SK-N-DZ (cell line): ENCODE measurements at places on chromosomes 16 and 17.

GRCh38 chr17:55420067-55420775 is 1.4 kb downstream of the MMD start:
- no peak for DNase-seq

GRCh38 chr17:58730937-58731336 is 24.7 kb upstream of the PPM1E start:
- DNase-seq = no peak

DNA sequence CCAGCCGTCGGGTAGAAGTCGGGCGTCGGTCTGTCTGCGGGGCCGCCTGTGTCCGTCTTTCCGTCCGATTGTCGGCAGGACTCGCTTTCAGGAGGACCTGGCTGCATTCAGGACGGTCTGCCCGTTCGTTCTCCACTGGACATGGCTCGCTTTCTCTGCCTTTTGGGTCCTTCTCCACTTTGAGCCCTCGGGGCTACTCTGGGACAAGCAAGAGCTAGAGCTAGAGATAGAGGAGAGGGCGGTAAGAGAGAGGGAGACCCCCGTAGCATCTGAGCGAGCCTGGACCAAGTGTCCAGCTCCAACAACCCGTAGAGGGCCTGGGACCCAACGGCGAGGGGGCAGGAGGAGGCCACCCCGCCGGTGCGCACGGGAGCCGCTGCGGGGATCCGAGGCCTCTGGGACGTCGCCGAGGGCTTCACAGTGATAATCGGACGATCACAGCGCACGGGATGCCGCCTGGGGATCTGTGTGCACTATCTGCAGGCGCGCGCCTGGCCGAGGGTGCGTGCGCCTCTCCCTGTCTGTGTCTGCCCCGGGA is 4.5 kb downstream of the TBX4 start:
- no peak for DNase-seq

GRCh38 chr17:31726980-31727427 is 132.0 kb downstream of the COPRS start:
- DNase-seq = no peak

DNA sequence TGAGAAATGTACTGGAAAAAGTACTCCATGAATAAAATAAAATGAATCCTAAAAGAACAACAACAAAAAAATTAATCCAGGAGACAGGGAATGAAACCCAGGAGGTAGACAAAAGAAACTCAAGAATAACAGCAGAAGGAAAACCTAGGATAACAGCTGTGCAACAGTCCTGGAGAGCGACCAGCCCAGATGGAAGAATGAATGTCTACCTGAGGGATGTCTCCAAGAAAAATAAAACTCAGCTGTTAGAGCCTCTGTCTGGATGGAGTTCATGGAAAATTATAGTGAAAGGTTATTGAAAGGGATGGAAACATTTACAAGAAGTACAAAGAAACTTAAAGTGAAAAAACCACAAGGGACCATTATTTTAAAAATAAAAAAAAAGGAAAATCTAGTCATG is 135.8 kb upstream of the CA10 start:
- DNase-seq = no peak

DNA sequence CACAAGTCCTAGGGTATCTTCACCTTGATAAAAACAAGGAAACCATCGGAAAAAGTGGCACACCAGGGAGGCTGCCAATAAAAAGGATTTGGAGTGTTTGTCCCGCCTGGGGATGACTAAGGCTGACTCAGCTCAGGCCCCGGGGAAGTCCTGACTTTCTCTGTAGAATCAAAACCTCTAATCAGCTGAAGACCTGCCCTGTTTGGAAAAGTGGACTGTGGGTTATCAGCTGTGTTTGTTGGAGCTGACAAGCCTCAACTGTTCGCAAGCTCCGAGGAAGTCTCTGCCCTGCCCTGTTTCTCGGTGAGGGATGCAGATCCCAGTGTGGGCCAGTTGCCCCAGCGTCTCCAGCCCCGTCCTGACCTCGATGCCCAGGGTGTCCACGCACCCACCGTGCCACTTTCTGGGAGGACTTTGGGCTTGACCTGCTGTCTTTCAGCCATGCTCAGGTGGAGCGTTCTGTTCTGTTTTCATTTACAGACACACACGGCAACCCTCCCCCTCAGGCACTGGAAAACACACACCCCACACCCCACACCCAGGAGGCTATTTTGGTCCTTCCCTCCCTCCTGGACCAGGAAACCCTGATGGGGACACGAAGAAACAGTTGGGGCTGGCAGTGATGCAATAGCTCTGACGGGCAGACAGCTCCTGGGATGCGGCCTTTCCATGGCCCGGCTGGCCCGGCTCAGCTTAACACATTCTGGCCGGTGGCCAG is 27.6 kb upstream of the PITPNA start:
- DNase-seq = no peak

DNA sequence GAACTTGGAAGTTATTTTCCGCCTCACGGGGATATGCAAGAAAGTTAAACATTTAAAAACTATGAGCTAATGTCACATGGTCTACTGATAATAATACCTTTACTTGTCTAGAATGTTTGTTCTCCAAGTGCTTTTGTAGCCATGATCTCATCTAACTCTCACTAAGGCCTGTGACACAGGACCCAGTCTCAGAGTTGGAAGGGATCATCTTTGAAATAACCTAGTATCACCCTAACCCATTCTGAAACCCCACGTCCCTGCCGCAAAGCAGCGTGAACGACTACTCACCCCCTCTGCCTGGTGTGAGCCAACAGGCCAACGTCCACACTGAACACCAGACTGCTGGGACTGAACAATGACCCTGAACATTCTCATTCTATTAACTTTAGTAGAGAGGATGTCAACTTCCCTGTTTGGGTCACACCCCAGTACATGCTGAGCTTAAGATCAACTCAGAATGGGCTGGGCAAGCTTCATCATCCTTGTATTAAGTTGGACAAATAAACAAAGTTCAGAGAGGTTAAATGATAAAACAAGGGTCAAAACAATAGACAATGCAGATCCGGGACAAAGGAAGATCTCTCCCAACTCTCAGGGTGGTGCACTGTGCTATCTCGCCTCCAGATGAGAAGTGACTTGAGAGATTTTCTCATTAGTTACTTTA is 54.8 kb upstream of the BCAR1 start:
- no peak for DNase-seq

DNA sequence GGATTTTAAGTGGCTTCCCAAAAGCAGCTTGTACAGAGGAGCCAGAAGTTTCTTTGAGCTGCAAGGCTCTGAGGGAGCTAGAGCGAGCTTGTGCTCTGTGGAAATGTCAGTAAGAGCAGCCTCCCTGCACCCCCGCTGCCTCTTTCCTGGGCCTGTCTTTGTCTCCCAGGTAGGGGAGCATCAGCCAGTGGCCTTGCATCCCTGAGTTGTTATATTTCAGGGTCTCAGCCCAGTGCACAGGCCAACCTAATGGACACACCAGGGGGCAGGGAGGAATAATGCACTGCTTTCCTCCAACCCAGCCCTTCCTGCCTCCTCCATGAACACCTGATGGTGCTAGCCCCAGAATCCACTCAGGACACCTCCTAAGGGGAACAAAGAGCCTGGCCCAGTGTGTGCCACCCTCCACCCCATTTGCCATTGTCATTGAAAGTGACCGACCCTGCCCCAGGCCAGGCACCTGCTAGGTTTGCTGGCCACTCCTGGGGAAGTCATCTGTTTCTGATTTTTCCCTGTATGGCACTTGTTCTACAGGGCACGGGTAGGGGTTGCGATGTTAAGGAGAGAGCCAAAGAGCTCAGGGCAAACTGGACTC is 6.3 kb downstream of the TPPP3 start:
- no peak for DNase-seq

- no peak for DNase-seq
Measured at GRCh38 chr17:33288954-33289353, 4.1 kb downstream of the ASIC2 start.

DNA sequence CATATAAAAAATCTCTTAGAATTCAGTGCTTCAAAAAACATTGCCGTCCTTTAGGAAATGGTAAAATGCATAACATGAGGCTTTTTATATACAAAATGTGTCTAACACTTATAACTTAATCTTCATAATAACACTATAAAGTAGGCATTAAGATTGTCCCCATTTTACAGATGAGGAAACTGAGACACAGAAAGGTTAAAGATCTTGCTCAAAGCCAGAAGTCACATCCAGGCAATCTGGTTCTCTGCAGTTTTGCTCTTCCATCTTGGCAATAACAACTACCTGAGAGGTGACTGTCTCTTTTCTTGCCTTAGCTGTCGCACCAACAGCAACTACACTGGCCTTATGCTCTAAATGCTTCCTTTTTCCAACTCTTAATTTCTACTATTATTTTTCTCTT is 24.5 kb downstream of the AP1G1 start:
- DNase-seq = no peak

DNA sequence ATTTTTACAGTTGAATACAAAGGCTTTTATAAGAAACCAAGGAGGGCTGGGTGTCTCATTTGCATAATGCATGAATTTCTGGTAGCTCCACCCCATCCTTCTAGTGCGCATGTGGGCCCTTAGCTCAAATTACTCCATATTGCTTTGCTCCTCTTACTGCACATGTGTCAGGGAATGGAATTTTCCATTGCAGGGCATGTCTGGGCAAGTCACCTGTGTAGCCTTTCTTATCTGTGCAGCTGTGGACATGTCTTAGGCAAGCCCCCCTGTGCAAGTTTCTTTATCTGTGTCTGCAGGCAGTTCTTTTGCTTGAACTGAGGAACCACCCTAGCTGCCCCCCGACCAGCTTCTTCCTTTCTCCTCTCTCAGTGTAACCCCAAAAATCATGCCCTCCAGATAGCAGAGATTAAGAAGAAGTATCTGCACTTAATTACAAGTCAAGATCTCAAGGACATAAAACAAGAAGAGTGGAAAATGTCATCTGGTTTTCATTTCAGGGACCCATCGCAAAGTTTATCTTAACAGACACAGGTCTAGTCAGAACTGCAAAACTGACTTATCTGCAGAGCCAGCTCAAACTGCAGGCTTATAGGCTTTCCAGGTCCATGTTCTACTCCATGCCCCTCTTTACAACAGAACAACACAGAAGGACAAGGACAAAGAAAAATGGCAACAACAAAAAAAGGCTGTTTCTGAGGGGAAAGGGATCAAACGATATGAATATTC is 137.9 kb upstream of the HS3ST4 start:
- DNase-seq = peak; percentile 80

DNA sequence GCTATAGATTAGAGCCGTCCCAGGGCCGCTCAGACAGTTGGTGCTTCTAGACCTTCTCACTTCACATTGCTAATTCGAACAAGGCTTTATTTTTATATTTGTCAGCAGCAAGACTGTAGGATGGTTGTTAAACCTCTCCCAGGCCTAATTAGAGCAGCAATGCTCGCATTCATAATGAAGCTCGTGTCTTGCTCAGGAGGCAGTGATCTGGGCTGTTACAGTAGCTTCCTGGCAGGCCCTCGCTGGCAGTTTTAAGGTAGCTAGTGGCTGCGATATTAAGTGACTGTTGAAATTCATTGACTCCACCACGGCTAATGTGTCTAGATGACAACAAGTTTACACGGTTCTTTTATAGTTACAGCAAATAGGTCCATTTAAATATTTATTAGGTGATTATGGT is 23.2 kb upstream of the ANKFN1 start:
- DNase-seq = no peak

- no peak for DNase-seq
Measured at GRCh38 chr16:85181739-85182129, 69.5 kb upstream of the CIBAR2 start.

- DNase-seq = no peak
Measured at GRCh38 chr16:1498899-1499676, 5.9 kb downstream of the TELO2 start.

- no peak for DNase-seq
Measured at GRCh38 chr17:8481089-8481488, 45.4 kb downstream of the NDEL1 start.

- DNase-seq = no peak
Measured at GRCh38 chr16:10371592-10371991, 14.3 kb upstream of the ATF7IP2 start.

GRCh38 chr17:36188891-36189306 is 7.7 kb downstream of the CCL3L1 start:
- no peak for DNase-seq

GRCh38 chr16:56691885-56692284 is 9.6 kb downstream of the MT1X start:
- no peak for DNase-seq

GRCh38 chr17:73003487-73003886 is 89.0 kb downstream of the SLC39A11 start:
- no peak for DNase-seq

DNA sequence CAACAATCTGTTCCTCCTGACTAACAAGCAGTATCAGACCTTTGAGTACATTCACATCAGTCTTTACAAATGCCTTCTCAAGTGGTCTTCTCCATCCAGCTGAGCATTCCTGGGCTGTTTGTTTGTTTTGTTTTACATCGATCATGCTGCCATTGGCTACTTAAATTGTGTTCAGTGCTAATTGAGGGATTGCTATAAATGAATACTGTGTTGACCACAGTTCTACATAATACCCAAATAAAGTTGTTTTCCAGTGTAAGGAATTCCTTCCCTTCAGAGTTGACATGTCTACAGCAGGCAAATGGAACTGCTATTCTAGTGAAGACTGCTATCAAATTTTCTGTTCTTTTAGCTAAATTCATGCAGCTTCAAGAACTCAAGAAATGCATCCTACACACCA is 3.2 kb downstream of the CDH8 start:
- DNase-seq = no peak

- no peak for DNase-seq
Measured at GRCh38 chr16:67145746-67146145, 5.1 kb downstream of the B3GNT9 start.

DNA sequence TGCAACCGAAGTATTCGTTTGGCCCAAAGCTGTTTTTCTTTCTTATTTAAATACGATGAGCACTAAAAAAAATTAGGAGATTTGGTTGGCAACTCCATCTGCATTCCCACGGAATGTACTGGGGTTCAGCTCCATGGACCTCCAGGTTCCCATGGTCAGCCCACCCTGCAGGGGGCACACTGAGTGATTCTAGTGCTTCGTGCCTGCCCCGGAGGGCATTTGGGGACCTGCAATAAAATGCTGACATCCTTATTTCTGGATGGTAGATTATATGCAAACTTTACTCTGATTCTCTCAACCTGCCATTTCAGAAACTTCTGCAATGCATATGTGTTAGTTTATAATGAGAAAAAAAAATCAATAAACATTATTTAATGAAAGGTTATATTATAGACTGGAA is 339.4 kb downstream of the XYLT1 start:
- DNase-seq = no peak

DNA sequence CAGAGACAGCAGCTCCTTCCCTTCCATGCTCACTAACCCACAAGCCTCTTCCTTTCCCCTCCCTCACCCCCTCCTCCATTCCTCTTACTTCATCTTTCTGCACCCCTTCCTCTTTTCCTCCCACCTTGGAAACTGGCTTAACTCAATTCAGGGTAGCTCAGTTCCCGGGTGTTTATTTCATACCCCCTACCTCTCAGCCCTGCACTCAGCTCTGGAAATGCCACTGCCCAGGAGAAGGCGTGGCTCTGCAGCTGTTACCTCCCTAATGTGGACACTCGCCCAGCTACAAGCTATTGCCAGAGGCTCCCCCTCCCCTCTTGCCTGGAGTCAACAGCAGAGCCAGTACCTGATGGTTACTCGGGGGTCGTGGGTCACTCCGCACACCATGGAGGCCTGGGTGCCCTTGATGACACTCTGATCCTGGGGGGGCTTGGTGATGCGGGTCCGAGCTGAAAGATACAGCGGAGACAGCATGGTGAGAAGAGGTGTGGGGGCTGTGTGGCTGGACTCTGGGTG is 118.4 kb upstream of the CDC42EP4 start:
- DNase-seq = no peak
